ENCODE measurements at places on chromosomes 4 and X.

DNA sequence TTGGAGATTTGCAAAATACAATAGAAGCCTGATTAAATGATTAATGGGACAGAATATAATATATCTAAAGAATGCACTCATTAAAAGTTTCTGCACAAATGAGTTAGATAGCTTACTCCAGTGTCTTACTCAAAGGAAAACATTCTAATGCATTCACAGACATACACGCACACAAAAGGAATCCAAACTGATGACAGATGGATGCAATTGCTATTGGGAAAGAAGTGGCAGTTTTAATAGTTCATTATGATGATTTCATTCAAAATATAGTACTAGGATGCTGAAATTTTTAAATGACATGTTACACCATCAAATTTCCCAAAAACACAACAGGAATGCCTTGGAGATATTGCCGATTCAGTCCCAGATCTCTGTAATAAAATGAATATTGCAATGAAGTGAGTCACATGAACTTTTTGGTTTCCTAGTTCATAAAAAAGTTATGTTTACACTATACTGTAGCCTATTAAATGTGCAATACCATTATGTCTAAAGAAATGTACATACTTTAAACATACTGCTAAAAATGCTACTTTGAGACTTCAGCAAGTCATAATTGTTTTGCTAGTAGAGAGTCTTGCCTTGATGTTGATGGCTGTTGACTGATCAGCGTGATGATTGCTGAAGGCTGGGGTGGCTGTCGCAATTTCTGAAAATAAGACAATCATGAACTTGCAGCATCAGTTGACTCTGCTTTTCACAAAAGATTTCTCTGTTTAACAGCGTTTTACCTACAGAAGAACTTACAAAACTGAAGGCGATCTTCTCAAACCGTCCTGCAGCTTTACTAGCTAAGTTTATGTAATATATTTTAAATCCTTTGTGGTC, 45.6 kb downstream of the BBS12 start:
- no peak for DNase-seq

DNA sequence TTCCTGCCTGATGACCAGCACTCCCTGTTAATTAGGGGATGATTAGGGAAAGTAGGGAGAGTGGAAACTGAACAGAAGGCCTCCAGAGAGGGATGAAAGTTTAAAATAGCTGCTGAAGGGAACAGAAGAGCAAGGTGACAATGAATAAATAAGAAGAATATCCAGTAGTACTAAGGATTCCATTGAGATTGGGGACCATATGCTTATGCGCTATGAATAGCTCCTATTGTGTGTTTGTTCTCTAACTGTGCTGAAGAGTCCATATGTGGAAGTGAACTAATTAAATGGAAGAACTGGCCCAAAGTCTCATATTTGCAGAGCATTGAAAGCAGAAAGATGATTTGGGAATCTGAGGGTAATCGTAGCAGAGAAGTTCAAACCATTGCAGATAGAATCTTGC, 137.0 kb downstream of the PRSS12 start:
- DNase-seq: no peak

DNA sequence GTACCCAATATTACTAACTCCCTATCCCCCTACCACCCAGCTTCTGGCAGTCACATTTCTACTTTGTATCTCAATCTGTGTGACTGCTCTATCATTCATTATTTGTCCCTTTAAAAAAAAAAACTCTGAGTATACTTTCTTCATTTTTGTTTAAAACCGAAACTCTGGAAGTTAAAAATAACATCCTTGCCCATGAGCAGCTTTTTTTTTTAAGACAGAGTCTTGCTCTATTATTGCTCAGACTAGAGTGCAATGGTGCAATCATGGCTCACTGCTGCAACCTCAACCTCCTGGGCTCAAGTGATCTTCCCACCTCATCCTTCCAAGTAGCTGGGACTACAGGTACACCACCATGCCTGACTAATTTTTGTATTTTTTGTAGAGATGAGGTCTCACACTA, 15.8 kb downstream of the UBE2K start:
- no peak for DNase-seq

DNA sequence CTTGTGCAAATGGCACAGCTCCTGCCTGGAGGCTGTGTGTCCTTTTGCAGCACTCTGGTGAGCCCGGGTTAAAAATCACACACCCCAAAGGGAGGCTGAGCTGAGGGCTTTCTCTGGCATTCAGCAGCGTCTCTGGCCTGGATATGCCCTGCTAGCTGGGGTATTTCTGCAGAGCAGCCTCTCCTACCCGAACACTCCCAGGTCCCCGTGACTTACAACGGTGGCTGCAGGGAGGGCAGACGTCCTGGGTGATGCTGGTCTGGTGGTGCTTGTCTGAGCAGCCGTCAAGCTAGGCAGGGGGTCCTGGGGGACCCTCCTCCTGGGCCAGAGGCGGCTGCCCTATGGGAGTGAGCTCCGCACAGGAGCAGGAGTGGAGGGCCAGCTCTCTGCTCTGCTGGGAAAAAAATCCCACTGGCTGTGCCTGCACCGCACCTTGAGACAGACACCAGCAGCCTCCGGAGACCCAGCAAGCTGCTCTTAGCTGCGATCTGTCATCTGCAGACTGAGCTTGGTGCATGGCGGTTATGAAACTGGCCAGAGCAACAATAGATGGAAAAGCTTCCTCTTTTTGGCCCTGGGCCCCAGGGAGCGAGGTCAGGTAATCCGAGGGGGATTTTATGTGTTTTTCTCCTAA, 41.3 kb upstream of the ASMTL start:
- DNase-seq: peak; percentile 35

- no peak for DNase-seq
Measured at GRCh38 chr4:181753207-181753606, 490.0 kb upstream of the TENM3 start.

DNA sequence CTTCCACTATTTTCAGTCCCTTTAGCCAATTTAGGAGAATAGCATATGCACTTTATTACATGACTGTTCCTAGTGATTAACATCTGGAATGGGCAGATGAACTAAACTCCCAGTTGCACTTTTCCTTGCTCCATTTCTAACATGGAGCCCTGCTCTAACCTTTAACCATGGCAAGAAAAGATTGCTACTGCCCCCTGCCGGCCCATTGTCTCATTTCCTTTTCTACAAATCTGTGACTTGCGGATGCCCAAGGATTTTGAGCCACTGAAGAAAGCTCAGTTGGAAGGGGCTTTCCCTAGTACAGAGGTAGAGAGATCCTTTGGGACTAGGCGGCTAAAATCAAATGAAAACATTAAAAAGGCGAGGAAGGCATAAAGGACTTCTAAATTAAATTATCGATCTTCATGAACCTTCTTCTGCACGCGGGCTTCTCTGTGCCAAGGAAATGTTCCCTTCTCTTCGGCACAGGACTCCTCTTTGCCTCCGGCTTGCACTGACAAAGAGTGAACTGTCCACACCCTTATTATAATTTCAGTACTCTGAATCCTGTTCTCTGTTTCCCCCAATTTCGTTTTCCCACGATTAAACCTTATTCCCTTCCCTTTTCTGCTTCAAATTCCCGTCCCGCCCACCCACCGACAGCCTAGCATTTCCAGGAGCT, 577 bp upstream of the GLRA2 start:
- DNase-seq: peak; percentile 28

DNA sequence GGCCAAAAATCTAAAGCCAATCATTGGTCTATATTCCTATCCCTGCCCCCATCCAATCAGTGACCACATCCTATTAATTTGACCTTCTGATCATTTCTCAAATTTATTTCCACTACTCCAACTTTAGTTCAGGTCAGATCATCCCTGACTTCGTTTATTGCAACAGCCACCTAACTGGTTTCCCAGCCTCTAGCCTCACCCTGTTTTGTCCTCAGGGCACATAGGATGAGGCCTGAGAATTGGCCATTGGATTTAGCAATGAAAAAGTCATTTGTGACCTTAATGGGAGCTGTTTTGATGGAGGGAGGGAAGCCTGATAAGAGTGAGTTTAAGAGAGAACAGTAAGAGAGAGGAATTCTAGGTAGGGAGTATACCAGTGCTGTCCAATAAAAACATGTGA, 155.0 kb downstream of the AMMECR1 start:
- no peak for DNase-seq

DNA sequence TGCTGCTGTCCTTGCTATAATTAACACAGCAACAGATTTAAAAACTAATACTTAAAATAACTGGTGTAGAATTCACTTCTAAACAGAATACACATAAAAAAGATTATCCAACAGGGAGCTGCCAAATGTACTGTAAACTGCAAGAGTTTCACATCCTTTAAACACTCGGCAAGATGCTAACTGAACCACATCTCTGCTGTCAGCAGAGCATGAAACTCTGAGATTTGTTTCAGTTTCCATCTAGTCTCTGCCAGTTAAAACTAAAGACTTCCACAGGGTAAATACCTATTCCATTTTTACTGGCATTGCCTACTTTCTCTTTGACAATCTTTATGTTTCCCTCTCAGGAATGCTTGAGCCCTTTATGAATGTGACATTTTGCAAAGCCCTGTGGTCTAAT, 127.7 kb downstream of the SLC7A11 start:
- no peak for DNase-seq

GRCh38 chr4:156295676-156296195, 342.1 kb upstream of the CTSO start:
- DNase-seq: no peak

DNA sequence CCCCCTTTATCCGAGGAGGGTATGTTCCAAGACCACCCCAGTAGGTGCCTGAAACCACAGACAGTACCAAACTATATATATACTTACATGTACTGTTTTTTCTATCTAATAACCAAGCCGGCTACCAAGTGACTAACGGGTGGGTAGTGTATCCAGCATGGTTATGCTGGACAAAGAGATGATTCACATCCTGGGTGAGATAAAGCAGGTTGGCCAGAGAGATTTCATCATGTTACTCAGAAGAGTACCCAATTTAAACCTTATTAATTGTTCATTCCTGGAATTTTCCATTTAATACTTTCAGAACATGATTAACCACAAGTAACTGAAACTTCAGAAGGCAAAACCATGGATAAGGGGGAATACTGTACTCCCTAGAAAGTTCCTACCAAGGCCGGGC, 46.5 kb downstream of the RFC1 start:
- DNase-seq: no peak

DNA sequence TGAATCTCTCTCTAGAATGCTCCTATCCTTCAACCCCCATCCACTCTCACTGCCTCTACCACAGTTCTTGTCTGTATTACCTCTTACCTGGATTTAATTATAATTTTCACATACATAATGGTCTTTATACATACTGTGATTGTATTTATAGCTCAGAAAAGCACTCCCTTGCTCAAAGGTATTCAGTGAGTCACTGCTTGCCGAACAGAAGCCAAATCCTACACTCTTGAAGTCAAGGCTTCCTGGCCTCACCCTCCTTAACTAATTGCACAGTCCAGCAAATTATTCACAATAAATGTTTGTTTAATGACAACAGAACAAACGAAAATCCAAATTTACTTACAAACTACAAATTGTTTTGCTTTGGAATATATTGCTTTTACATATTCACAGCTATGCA, 159.5 kb downstream of the KLHL13 start:
- DNase-seq: no peak

All from activated T-cell treated with anti-CD3 and anti-CD28 coated beads, Interleukin-2, amount 50 U/mL, for 1 hour (primary cell).